NCI-H446 treated with DMSO at 0.1 percent for 48 hours (cell line): ENCODE measurements at places on chromosomes 3 and 15.

DNA sequence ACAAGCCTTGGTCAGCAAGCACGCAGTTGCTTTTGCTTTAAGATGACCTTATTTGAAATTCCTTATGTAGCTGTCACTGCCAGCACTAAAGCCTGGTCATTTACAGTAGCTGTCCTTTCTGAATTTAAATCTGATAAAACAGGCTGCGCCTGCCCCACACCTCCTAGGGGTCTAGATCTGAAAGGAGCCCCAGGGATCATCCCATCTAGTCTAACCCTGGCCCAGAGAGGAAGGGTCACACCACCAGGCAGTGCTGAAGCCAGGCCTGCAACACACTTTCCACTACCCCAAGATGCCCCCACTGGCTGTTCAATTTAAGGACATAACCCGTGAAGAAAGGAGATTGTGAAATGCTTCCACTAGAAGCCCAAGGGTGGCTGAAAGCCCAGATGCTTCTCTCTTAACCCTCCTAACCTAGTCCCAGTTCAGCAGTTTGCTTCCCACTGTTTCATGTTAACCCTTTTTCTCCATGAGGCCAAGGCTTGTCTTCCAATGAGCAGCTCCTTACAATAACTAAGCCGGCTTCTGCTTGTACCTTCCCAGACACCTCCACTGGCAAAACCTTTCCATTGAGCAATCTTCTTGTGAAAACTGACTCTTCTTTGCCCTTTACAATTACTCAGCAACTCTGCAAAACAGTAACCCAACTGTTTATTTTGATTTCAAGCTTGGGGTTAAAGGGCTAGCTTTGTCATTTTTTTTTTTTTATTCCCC, 198.9 kb upstream of the LPP start:
- no peak for DNase-seq

DNA sequence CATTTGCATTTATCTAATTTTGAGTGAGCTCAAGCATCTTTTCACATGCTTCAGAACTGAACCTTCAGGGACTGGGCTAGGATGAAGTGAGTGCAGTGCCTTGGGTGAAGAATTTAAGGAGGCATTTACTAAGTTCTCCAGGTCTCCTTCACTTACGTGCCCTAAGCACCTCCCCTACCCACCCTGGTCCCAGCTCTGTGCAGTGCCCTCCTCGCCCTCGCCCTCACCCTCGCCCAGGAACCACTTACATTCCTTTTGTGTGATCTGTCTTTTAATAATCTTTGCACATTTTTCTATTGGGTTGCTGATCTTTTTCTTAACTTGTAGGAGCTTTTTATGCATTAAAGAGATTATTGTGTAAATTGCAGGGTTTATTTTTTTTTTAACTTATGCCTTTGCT, 322.6 kb downstream of the THSD4 start:
- no peak for DNase-seq

- no peak for DNase-seq
Measured at GRCh38 chr3:16174976-16175901, 759 bp downstream of the GALNT15 start.

GRCh38 chr3:87920549-87920948, 138.3 kb downstream of the CGGBP1 start:
- DNase-seq: no peak

- no peak for DNase-seq
Measured at GRCh38 chr15:92733934-92734521, 78.5 kb upstream of the FAM174B start.

DNA sequence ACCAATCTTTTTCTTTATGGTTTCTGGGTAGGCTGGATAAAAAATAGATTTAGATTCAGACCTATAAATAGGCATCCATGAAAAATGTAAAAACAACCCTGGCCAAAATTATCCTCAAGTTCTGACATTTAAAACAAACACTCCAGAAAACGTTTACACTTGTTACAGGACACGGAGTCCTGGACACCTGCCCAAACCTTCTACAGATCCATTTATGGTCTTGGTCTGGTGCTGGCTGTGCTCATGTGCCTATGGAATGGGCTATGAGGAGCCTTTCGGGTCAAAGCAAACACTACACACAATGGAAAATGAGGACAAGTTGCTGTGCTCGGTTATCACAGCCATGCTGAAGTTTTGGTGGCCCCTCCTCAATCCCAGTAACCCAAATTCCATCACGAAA, 108.1 kb downstream of the PDZRN3 start:
- no peak for DNase-seq

DNA sequence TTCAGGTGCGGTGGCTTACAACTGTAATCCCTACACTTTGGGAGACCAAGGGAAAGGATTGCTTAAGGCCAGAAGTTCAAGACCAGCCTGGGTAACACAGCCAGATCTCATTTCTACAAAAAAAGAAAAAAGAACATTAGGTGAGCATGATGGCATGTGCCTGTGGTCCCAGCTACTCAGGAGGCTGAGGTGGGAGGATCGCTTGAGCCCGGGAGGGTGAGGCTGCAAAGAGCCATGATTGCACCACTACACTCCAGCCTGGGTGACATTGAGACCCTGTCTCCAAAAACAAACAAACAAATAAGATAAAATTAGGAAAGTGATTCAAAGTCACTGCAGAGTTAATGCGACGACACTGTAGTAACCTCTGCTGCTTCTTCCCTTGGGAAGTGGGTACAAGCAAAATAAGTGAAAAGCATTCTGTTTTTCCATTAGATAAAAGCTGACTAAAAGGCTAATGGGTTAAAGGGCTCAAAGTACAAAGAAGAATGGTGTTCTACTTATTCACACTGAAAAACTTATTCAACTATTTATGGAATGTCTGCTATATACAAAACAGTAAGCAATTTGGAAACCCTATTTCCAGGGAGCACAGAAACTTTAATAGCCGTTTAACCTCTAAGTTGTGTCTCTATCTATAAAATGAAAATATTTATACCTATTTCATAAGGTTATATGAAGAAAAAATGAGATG, 8.0 kb upstream of the RPS27L start:
- no peak for DNase-seq

- peak; percentile 73 for DNase-seq
Measured at GRCh38 chr3:58628823-58629562, 37.6 kb downstream of the FAM3D start.

DNA sequence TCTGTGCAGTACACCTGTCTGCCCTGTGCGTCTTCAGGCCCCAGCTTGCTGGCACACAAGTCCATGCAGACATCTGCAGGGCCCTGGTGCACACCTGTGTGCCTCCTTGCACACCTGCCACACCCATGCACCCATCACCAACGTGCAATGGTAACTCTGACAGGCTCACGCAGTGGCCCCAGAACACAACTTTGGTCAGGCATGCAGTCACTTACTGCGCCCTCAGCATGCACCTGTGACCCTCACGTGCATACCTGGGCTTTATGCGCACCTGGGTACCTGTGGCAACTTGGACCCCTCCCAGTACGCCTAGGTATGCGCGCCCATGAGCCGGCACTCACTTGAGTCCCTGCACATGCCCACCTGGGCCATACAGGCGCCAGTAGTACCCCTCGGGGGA, 1.7 kb downstream of the PLXND1 start:
- DNase-seq: no peak

DNA sequence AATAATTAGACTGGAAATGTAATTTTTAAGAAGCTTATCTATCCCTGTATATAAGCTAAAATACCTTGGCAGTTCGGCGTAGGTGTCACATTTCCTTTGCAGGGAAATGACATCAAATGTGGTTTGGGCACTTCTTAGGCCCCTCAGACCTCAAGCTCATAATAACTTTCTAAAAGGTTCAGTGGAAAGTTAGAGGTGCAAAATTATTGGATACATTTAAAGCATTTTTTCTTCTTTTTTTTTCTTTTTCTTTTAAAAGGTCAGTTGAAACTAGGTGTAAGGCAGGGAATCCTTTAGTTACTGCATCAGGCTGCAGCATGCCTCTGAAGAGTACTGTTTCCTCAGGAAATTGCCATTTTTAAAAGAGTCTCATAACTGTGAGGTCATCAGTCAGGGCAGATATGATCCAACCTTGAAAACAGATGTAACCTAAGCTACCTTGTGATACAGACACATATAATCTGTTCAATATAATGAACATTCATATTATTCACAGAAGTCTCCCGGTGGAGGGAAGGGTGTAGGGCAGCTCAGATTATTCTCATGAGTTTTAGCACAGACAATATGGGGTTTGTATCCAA, 4.8 kb downstream of the SACM1L start:
- no peak for DNase-seq

- no peak for DNase-seq
Measured at GRCh38 chr3:45225465-45226205, 452 bp downstream of the TMEM158 start.

- no peak for DNase-seq
Measured at GRCh38 chr15:57302640-57303257, 73.6 kb upstream of the CGNL1 start.

- no peak for DNase-seq
Measured at GRCh38 chr15:68112706-68113105, 58.6 kb downstream of the PIAS1 start.

DNA sequence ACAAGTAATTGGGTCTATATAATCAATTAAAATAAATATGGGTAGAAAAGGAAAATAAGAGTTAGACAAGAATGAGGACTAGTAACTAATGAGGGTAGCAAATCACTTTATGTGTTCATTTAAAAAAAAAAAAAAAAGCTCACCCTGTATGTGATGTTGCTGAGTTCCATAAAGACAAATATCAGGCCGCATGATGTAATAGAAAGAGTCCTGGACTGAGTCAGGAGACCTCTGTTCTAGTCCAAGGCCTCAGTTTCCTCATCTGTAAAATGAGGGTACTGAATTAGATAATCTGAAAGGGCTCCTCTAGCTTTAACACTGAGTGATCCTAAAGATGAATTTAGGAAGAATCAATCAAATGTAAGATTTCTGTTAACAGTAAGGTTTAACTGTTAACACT, 117.6 kb downstream of the TBL1XR1 start:
- no peak for DNase-seq

GRCh38 chr3:148235566-148235965, 462.1 kb upstream of the AGTR1 start:
- no peak for DNase-seq
